ENCODE measurements at places on chromosomes 16 and 17.

DNA sequence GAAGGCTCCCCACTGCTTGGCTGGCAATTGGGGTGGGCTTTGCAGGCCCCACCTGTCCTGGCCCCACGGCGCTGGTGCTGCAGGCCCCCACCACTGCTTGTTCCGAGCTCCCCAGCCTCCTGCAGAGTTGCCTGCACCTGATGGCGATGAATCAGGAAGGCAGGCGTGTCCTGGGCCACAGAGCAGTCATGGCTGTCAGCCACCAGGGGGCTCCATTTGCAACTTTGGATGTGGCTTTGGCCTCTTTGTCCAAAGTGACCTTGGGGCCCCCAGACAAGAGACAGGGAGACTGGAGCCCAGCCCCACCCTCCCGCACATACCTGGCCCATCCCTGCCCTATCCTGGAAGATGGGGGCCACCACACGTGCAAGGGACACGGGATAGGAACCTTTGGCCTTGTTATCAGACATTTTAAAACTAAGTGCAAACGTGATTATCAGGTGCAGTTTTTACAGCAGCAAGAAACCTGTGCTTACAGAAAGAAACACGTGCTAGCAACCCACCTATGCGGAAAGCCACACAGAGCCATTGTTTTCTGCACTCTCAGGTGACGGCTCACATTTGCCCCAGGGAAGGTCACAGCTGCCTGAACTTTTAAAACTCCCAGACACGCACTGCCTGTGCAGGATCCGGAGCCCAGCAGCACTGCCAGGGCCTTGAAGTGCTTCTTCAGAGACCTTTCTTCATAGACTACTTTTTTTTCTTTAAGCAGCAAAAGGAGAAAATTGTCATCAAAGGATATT is at the start of gene DNASE1:
DNASE1 (plus strand) TSS at position 443 of the 743 bp plus-strand sequence. CDS start 683 bp downstream, outside the sequence.
- no peak for DNase-seq

DNA sequence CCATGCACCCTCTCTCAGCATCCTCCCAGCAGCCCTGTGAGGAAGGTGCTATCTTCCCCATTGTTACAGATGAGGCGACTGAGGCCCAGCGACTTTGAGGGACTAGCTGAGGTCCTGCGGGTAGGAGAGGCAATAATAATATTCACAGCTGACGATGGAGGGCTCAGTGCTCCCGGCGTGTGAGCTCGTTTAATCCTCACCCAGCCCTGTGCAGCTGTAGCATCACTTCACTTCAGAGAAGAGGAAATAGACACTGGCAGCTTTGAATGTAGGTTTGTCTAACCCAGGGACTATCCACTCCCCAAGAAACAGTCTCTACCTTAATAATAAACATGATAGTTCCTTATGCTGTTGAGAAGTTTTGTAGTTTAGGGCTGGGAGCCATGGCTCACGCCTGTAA is 21.6 kb downstream of the LASP1 start:
- no peak for DNase-seq

DNA sequence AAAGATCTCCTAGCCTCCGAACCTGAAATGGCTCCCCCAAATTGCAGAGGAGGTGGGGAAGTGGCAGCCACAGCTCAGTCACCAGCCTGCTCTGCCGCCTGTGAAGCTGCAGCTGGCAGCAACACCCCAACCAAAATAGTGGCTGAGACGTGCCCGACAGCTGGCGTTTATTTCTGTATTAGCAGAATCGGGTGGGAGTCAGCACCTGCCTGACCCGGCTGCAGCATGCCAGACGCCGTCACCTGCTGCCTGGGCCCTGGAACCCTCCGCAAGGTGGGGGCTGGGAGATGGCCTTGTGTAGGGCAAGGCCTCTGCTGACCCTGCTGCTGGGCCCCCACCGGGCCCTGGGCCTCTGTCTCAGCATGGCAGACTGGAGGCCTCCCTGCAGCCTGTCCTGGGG is 17.5 kb upstream of the PABPN1L start:
- no peak for DNase-seq

GRCh38 chr16:1991948-1992703 is 2.4 kb downstream of the SYNGR3 start:
- DNase-seq: no peak

GRCh38 chr17:8149419-8150193 is 2.6 kb downstream of the PER1 start:
- no peak for DNase-seq

GRCh38 chr16:81695321-81696165 is 83.5 kb upstream of the PLCG2 start:
- no peak for DNase-seq

DNA sequence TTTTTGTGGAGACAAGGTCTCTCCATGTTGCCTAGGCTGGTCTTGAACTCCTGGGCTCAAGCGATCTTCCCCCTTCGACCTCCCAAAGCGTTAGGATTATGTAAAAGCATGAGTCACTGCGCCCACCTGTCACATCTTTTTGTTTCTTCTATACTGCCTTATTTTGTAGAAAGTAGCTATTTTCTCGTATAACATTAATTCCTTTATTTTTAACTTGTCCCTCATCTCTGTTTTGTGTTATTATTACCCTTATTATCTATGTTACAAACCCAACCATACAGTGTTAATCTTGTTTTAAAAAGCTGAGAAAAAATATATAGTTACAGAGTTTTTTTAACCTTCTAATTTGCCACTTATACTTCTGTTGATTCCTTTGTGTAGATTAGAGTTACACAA is 1.4 kb upstream of the TXNDC11 start:
- no peak for DNase-seq

DNA sequence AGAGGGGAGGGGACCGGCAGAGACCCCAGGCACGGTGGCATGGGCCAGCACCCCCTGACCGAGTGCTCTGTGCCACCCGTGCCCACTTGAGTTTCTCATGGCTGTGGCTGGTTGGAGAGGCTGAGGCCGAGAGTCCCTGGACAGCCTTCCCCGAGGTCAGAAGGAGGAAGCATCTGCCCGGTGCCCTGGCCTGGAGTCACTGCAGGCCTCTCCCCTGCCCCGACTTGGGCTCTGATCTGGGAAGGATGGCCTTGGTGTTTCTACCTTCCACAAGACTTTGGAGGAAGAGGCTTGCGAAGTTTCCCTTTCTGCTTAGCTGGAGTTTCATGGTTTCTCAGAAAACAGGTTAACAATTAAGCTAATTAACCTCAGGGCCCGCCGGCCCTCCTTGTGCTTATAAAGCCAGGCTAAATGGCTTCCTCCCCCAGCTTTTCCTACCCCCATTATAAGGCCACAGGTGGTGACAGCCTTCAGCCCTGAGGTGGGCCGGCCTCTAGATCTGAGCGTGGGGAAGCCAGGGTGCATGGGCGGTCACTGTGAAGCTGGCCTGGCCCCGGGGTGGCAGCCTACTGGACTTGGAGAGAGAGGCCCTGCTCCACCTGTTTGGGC is 17.3 kb downstream of the LLGL2 start:
- DNase-seq: no peak

- DNase-seq: no peak
Measured at GRCh38 chr16:81500833-81501521, 56.4 kb downstream of the CMIP start.

DNA sequence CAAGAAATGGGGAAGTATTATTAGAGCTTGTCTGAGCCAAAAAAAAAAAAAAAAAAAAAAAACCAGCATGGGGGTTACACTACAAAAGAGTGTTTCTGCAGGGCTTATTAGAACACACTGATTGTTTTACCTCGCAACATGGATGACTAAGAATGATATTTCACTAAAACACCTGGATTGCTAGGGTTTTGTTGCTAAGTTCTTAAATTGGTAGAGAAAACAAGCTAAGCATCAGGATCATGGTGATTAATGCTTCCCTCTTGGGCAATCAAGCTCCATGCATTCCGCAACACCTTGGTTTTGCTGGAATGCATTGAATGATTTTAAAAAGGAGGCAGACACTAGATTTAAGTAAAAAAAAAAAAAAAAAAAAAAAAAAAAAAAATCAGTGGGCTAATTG is 931.4 kb upstream of the CDH8 start:
- no peak for DNase-seq

DNA sequence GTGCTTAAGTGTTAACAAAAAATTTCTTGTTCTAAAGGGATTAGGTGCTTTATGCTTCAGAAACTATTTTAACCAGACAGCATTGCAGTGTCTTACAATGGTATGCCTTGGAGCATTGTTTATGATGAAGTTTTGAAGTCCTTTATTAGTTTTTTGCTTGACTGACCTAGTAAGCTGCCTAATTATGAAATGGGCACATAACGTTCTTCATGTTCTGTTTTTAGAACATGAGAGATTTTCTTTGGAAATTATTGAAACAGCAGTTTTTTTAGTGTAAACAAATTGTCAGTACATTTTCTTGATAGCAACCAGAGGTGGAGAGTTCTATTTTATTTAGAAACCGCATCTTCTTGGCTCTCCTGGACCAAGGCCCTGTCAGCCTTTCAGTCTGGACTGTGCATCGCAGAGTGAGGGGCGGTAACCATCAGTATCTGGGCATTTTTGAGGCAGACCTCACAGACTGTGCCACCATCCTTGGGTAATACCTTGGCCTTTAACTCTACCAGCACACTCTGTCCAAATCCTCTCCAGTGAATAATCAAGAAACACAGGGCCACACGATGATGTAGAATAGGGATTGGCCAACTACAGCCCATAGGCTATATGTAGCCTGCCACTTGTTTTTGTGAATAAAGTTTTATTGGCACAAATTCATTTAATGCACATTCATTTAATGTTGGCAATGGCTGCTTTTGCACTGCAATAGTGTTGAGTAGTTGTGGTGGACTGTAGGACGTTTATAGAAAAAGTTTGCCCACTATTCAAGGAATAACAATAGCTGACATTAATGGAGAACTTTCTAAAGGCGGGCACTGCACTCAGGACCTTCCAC is 81.1 kb downstream of the VPS35L start:
- DNase-seq: no peak

DNA sequence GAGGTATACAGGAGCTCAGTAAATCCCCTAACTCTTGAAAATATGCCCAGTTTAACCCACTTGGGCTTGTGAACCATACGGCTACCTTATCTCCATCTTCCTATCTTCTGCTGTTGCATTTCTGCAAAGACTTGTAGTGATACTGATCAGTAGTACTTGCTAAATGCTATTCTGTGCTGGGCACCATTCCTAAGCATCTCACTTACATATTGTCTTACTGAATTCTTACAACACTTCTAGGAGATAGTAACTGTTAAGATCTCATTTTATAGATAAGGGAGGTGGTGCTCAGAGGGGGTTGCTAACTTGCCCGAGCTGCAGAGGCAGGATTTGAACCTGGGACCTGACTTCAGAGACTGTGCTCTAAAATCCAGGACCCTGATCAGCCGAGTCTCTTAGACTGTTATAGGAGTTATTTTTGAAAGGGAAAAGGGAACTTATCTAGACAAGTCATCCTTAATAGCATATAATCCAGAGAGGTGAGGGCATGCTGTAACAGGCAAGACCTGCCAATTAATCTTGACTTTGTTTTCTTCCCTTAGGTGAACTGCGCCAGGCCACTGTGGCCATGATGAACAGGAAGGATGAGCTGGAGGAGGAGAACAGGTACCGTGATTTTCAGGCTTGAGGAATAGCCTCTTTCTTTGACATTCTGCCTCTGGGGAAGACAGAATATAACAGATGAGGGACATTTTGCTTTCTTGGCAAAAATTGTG is 149.7 kb downstream of the SNX29 start:
- no peak for DNase-seq

DNA sequence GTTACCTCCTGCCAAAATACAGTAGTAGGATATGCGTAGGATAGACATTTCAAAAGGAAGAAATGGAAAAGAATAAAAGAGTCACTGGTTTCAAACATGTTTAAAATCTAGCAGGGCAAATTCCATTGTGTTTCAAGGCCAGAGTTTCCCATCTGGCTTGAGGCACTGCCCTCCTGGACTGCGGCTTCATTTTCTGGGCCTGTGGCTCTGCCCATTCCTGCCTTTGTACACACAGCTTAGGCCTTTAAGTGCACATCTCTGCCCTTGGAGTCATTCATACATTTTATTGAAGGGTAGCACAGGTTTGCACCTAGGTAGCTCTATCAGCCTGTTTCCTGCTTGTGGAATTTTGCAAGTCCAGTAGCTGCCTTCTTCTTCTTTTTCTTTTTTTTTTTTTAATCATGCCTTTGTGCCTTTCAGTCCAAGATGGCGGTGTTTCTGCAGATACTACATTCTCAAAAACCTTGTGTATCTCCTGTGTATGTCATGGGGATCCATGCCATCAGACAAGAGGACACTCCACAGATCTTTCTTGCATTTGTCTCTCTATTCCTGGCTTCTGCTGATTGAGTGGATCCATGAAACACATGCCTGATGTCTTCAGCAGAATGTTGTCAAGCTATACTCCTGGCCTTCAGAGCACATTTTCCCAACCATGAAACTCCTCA is 282.9 kb downstream of the BCAS3 start:
- DNase-seq: no peak

DNA sequence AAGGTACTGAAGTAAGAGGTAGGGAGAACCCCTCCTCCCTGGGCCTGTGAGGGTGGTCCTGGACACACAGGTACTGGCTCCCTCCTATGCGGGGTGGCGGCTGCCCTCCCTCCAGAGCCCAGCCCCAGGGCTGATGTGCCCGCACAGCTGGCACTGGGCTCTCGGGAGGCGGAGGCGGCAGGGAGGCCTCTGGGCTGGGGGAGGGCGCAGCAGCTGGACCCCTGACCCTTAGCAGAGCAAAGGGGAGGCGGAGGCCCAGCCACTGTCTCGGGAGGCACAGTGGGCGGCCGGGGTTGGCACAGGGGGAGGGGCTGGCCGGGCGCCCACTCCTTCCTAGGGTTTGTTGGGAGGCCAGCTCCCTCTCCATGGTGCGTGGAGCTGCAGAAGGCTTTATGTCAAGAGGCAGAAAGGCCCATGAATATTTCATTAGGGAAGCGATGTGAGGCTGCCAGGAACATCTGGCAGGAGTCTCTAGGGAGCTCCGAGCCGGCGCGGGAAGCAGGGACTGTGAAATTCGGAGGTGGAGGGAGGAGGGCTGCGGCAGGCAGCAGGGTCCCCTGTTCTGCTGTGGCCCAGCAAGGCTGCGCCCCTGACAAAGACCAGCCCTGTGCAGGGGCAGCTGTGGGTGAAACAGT is 44.1 kb upstream of the ACSF3 start:
- DNase-seq: no peak

- no peak for DNase-seq
Measured at GRCh38 chr16:12541672-12542071, 262.0 kb downstream of the CPPED1 start.

DNA sequence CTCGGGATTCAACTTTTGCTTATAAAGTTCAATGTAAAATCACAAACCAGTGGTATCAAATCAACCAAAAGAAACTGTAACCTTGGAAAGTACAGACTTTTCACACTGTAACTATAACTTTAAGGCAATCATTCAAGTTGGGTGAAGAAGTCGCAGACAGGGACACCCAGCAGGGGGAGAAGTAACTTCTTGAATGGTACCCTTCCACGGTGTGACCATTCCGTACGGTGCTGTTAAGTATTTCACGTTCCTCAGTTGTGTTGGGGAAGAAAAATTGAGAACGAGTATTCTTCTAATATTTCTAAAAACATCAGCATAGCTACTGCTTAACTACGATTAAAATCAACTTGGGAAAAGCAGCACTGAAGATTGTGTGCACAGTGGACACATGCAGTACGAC is 55.8 kb downstream of the MYH10 start:
- no peak for DNase-seq
